ENCODE measurements at places on chromosomes 16 and 17. TPM values are rescaled to one million over a fixed set of nuclear protein-coding genes. Genes with fewer than 3 reads are reported as not detected.

Gene MGAT5B
- total RNA-seq: 4.6 TPM

Gene EVPLL
- 0.61 TPM for total RNA-seq

Gene EPN3
- 2.2 TPM for total RNA-seq

Gene MPV17L
- total RNA-seq: 5.6 TPM

Gene EMP2
- 15.1 TPM for total RNA-seq

Gene ALOXE3
- total RNA-seq: 0.42 TPM

Gene TOB1
- 31.2 TPM for total RNA-seq

Gene MYH1
- total RNA-seq: not detected

Gene PLA2G10
- total RNA-seq: 2.2 TPM

Gene TRIM72
- total RNA-seq: 1.3 TPM

Gene PRSS21
- not detected for total RNA-seq

Gene CA4
- 1.7 TPM for total RNA-seq

Gene ZNHIT3
- 58.7 TPM for total RNA-seq

Gene CHST6
- 20.8 TPM for total RNA-seq

Gene SHBG
- total RNA-seq: 1.5 TPM

Gene SLC52A1
- 0.17 TPM for total RNA-seq

- DNase-seq: no peak
These were observed 16.2 kb downstream of the SALL1 start for GRCh38 chr16:51134876-51135275.

GRCh38 chr17:36768394-36768793 lies 167.0 kb downstream of the MRM1 start:
- DNase-seq: peak; percentile 66

GRCh38 chr16:78413651-78414050 lies 314.2 kb downstream of the WWOX start:
- DNase-seq: no peak

- DNase-seq: peak; percentile 63
These were observed 47.7 kb downstream of the CCDC42 start for GRCh38 chr17:8696906-8697305.

DNA sequence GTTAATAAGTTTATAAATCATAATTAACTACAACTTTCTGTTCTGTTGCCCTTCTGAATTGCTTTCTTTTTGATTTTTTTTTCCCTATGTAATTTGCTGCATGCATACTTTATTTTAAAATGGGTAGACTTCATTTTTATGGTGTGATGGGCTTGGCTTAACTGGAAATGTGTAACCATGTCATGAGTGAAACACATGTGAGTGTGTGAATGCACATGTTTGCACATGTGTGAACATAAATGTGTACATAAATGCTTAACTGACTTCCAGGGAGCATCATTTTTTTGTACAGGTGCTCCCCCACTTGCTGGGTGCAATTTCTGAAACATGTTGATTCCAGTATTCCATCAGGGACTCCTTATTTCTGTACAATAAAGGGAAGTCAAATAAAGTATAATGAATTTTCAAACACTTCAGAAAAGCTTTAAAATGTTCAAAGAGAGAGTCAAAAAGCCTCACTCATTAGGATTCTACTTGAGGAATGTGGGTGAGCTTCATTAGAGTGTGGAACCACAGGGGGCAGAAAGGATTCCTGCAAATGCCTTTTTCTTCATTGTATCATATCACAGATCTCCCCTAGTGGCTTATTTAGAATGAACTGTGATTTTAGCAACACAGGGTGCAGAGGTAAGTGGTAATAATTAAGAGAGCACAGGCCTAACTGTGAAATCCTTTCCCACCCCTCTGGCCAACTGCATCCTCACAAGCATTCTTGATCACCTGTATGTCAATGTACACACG lies 31.7 kb upstream of the CDH11 start:
- DNase-seq: no peak

GRCh38 chr17:42362245-42362961 lies 25.8 kb downstream of the STAT3 start:
- DNase-seq: no peak

DNA sequence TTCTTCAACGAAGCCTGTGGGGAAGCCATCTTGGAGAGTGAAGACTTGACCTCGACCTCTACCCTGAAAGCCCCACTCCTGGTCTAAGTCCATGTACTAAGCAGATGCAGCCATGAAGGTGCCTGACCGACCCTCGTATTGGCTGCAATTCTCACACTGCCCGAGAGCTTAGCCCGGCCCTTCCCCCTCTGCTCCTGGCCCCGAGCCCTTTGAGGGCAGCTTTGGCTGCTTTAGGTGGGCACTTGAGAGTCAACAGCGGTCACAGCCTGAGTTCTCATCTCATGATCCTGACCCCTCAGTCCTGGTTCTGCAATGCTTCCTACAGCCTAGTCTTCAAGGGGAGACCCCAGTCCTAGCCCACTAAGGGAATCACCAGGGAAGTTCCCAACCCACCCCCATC lies 35.9 kb downstream of the SRL start:
- DNase-seq: no peak

DNA sequence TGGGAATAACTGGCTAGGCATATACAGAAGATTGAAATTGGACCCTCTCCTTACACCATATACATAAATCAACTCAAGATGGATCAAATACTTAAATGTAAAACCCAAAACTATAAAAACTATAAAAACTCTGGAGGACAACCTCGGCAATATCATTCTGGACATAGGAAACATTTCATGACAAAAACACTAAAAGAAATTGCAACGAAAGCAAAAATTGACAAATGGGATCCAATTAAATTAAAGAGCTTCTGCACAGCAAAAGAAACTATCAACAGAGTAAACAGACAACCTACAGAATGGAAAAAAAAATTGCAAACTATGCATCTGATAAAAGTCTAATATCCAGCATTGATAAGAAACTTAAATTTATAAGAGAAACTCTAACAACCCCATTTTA lies 503.7 kb upstream of the C16orf82 start:
- no peak for DNase-seq

GRCh38 chr16:396605-397004 lies 394 bp upstream of the NME4 start:
- peak; percentile 80 for DNase-seq

- no peak for DNase-seq
These were observed 4.1 kb downstream of the CHD9 start for GRCh38 chr16:53058882-53059281.

DNA sequence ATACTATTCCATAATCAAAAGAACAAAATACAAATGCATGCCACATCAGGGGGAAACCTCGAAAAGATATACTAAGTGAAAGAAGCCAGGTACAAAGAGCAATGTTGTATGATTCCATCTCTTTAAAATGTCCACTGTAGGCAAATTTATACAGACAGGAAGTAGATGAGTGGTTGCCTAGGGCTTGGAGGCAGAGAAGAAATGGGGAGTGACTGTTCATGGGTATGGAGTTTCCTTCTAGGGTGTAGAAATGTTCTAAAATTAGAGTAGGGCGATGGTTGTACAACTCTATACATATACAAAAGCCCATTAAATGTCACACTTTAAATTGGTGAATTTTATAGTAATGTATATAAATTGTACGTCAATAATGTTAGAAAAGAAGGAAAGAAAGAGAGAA lies 128.1 kb downstream of the MAF start:
- no peak for DNase-seq

GRCh38 chr17:62641153-62641552 lies 13.7 kb downstream of the MRC2 start:
- no peak for DNase-seq

GRCh38 chr17:5514976-5515375 lies 28.6 kb downstream of the MIS12 start:
- DNase-seq: no peak

GRCh38 chr17:47730681-47731080 lies 2.4 kb upstream of the TBX21 start:
- peak; percentile 17 for DNase-seq

DNA sequence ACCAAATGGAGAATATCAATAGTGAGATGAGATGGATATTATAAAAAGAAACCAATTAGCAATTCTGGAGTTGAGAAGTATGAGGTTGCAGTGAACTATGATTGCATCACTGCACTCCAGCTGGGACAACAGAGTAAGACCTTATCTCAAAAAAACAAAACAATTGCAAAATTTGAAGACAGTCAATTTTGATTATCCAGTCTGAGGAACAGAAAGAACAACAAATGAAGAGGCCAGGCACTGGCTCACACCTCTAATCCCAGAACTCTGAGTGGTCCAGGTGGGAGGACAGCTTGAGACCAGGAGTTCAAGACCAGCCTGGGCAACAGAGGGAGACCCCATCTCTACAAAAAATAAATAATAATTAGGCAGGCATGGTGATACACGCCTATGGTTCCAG lies 35.0 kb downstream of the USP32 start:
- DNase-seq: no peak

- DNase-seq: no peak
These were observed 2.7 kb downstream of the CLUAP1 start for GRCh38 chr16:3503523-3503922.

DNA sequence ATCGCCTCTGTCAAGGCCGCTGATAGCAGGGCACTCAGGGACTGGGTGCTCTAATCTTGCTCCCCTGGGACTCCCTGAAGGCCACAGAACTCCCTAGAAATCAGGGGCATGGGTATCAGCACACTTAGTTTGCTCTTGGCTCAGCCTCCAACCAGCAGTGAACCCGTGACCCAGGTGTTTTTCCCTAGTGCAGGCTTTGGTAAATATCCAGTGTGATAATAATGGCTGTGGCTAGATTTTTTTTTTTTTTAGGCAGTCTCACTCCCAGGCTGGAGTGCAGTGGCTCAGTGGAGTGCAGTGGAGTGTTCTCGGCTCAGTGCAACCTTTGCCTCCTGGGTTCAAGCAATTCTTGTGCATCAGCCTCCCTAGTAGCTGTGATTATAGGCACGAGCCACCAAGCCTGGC lies 10.3 kb downstream of the NUPR1 start:
- DNase-seq: no peak

- DNase-seq: no peak
These were observed 53.9 kb downstream of the AIPL1 start for GRCh38 chr17:6380915-6381438.

- no peak for DNase-seq
These were observed 31.3 kb downstream of the ZNF423 start for GRCh38 chr16:49824593-49824992.

GRCh38 chr16:62272035-62272434 lies 235.8 kb upstream of the CDH8 start:
- DNase-seq: no peak

DNA sequence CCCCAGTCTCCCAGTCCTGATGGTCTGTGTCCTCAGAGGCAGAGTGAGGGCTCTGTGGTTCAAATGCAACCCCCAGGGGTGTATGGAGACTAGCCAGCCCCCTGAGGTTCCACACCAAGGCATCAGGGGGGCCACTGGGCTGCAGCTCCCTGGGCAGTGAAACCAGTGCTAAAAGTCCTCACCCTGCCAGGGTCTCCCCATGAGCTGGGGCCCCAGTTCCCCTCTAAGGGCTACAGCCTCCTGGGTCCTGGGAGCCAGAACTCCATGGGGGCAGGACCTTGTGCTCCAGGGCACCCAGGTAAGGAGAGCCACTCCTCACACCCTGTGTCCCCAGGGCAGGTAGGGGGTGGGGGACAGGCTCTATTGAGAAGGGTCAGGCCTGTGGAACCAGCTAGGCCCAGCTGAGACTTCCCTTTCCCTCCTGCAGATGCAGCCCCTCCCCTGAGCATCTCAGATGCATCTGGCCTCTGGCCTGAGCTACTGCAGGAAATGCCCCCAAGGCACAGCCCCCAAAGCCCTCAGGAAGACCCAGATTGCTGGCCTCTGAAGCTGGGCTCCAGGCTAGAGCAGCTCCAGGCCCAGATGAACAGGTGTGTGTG lies 6.4 kb upstream of the DCAF7 start:
- DNase-seq: peak; percentile 44

- DNase-seq: no peak
These were observed 38.5 kb upstream of the SLC47A1 start for GRCh38 chr17:19494961-19495806.

- DNase-seq: peak; percentile 79
These were observed 9.9 kb downstream of the HEXIM2 start for GRCh38 chr17:45171338-45172231.

GRCh38 chr17:43961954-43962353 lies 8.2 kb upstream of the PYY start:
- no peak for DNase-seq

GRCh38 chr16:66717776-66718175 lies 21.2 kb upstream of the CMTM4 start:
- DNase-seq: no peak

DNA sequence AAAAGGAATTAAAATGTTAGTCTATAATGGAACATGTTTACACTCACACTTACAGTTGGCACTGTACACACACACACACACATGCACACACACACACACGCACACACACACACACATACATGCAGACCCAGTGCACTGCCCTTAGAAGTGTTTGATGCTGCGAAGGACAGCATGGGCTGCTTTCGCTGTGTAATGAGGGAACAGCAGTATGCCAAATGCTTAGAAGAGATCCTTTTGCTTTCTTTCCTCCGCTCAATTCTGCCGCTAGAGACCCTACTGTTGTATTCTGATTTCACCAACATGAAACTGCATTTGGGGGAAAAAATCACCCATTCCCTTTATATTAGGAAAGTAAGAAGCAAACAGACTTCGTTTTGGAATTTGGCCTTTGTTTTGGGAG lies 217.9 kb downstream of the ENGASE start:
- DNase-seq: no peak

DNA sequence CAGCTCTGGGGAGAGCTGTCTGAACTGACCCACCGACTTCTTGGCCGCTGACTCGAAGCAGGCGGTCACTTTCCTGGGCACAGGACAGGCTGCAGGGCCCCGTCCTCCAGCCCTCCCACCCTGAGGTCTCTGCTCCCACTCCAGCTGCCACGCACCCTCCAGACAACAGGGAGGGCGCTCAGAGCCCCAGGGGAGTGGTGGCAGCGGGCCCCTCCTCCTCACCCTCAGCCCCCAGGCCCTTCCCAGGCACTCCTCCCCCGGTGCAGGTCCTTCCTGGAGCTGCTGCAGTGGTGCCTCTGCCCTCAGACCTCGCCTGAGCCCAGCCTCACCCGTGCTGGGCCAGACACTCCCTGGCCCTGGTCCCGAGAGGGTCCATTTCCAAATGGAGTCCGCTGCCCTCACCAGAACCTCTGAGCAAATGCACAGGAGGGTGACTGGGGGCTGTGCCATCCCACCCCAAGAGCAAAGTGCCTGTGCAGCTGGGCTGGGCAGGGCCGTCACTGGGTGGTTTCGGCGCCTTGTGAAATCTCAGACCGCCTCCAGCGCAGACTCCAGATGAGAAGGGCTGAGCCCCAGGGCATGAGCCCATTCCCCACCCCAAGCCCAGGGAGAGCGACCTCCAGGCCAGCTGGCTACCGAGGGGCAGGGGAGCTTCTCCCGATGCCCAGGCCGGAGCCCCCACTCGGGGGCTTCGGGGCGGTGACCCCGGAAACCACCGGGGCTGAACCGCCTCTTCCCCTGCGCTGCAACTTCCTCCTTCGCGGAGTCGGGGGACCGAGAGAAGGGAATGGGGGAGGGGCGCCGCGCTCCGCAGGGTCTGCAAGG lies 717 bp downstream of the CYBA start:
- DNase-seq: peak; percentile 35

DNA sequence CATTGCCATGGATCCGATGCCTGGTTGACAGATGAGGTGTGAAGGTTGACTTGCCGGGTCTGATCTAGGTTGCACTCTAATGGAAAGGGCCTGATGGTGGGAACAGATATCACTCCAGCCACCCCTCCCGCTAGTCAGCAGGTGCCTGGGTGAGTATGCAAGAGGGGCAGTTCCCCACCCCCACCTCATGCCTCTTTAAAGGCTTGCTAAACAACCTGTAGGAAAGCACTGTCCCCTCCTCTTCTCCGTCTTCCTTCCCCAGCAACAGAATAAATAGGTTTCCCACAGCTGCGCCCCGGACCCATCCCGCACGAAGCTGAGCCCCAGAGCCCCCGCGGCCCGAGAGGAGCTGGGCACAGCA lies 746 bp upstream of the TMEM132E start:
- DNase-seq: no peak

GRCh38 chr17:64080174-64080618 lies 49.7 kb downstream of the ERN1 start:
- no peak for DNase-seq

- peak; percentile 69 for DNase-seq
These were observed 29.3 kb downstream of the ACTG1 start for GRCh38 chr17:81483085-81483861.
